ENCODE measurements at places on chromosomes 5 and 9.

DNA sequence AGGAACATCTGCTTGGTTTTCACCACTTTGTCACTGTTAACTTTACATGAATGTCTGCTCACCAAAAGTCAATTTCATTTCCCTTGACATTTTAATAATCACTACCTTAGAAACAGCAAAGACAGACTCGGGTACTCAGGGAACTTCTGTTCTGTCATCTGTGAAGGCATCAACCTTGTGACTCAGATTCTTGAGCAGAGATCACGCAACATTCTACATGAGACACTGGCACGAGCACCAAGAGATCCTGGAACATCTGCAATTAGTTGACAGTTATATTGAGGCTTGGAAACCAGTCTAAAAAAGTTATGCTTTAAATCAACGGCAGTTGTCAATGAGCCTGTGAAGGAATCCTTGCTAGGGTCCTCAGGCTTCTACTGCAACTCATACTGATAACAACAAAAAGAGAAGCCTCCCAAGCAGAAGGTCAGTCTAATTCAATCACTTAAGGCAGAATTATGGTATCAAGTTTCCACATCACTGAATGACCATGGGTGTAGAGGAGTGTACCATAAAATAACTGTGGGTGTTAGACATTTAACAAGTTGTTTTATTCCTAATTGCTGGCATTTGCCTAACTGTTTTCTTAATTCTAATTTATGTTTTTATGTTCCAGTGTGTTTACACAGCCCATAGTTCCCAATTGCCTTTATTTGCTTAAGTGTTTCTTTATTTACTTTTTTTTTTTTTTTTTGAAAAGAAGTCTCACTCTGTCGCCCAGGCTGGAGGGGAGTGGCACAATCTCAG, 3.3 kb upstream of the PBX3 start:
- DNase-seq, result no peak

GRCh38 chr9:112274600-112274999, 58.8 kb downstream of the PTBP3 start:
- DNase-seq, result no peak

DNA sequence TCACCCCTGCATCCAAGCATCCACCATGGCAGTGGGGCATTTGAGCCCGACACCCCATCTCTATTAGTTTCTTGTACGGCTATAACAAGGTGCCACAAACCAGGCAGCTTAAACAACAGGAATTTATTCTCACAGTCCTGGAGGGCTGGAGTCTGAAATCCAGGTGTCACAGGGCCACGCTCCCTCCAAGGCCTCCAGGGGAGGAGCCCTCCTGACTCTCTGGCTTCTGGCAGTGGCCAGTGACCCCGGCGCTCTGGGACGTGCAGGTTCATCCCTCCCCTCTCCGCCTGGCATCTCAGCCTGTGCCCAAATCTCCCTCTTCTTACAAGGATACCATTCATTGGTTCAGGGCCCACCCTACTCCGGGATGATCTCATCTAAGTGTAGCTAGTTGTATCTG, 394.5 kb upstream of the IRX1 start:
- no peak for DNase-seq

DNA sequence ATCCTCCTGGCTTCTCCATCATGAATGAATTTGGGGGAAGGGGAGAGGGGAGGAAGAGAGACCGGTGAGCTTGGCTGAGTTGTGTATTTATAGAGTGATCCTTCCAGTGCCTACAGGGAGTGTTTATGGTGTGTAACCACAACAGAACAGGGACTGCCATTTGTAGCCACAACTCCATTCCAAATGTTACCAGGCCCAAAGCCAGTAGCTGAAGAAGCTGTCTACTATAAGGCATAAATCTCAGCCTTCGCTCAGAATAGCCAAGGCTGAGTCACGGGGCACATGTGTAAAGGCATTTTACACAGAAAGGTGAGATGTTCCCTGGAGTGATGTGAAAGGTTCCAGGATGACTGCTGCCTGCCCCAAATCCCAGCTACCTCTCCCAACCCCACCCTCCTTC, 2.5 kb downstream of the TMEM252 start:
- no peak for DNase-seq

- no peak for DNase-seq
Measured at GRCh38 chr5:173642895-173643481, 26.5 kb upstream of the BOD1 start.

GRCh38 chr5:132665574-132666080, 7.7 kb downstream of the IL13 start:
- DNase-seq, result no peak

DNA sequence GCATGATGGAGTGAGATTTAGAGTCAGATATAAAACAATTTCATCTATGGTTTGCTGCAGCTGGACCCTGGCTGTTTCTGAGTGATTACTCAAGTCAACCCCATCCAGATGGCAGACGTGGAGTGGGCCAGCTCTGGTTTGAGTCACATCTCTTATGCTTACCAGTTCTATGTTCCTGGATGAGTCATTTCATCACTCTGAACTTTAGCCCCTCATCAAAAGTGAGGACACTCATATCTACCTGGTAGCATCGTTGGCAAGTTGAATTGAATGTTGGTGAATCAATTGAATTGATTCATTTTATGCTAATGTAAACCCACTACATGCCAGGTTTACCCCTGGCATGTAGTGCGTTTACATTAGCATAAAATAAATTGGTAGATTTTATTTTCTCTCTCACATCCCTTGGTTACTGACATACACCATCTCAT, 176.4 kb downstream of the FGF18 start:
- no peak for DNase-seq

DNA sequence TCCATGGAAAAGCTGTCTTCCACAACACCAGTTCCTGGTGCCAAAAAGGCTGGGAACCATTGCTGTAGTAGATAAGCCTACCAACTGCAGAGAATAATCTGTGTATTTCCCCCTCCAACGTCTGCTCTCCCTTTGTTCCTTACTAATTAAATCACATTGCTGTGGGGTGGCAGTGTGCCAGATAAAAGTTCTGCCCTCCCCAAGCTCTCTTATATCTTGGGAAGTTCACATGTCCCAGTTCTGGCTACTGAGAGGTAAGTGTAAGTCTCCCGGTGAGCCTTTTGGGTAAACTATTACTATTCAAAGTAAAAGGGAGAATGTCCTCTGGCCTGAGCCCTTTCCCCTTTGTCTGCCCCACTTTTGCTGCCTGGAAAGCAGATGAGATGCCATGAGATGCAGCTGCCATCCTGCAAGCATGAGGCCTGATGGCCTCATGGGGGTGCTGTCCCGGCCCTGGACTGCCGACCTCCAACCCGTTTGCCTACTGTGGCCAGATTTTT, 14.7 kb downstream of the ENC1 start:
- DNase-seq, result no peak

DNA sequence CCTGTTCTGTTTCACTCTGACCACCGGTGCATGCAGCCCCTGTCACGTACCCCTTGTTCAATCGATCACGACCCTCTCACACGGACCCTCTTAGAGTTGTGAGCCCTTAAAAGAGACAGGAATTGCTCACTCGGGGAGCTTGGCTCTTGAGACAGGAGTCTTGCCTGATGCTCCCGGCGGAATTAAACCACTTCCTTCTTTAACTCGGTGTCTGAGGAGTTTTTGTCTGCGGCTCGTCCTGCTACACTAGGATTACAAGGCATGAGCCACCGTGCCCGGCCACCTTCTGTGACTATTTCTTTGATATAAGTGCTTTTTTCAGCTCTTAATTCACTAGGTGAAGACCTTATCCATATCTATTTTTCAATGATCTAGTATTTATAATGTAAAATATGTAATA, 167.5 kb downstream of the TTC39B start:
- DNase-seq, result no peak

GRCh38 chr5:159083548-159084452, 15.9 kb downstream of the EBF1 start:
- no peak for DNase-seq

DNA sequence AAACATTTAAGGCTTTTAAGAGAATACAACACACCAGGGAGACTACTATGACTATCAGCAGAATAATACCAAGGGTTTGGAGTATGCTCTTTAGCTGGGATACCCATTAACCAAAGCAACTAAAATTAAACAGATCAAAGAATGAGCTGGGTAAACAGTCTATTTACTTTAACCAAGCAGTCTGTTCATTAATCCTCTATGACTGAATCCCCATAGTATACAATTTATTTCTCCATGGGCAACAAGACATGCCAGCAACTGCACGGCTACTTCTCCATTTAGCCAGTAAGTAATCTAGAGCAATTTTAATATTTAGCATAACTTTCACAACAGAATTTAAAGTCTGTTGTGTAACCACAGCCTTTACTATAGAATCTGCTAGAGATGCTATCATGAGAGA, 77.6 kb downstream of the CDO1 start:
- DNase-seq, result no peak

DNA sequence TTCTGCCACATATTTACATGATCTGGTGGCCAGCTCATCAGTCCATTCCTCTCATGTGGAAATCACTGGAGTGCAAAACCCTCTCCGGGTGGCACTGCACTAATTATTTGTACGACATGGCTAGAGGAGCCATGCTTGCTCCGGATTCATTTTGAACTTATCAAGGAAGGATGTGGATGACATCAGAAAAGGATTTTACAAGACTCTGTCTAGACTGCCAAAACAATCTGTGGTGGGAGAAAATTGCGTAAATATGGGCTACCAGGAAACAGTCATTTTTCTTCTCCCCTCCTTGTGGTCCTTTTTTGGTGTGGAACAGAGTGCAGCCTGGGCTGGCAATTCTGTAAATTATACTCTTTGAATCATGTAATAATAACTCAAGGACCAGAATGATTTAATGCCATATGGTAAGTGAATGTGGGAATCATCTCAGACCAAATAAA, 123.4 kb upstream of the IFNE start:
- no peak for DNase-seq

DNA sequence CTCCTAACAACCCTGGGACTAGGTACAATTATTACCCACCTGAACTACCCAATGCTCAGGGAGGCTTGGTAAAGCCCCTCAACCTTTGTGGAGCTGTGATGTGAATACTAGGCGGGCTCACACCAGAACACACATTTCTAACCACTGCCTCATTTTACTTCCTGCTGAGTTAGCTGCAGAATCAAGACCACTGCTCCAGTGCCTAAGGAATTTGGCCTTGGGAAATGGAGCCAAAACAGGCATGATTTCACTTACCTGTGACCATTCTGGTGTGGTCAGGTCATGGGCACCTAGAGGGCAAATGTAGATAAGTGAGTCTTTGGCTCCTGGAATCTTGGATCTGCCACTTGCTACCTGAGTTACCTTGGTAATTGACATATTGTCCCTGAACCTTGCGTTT, 5.2 kb downstream of the WWC1 start:
- DNase-seq, result no peak

DNA sequence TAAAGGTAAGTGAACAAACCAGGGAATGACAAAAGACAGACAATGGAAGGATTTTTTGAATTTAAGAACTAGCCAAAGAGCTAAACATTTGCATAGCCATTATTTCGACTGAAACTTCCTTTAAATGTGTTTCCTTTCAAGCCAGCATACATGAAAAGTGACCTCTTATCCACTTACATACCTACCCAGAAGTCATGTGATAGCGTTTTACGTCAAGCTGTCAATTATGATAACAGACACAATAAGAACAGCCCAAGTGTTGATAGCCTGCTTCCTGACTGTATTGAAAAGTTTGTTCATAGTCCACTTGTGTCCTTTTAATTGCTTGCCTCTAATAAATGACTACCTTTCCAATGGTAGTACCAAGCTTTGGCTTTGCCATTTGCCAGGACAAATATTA, 206.0 kb downstream of the NFIB start:
- no peak for DNase-seq

DNA sequence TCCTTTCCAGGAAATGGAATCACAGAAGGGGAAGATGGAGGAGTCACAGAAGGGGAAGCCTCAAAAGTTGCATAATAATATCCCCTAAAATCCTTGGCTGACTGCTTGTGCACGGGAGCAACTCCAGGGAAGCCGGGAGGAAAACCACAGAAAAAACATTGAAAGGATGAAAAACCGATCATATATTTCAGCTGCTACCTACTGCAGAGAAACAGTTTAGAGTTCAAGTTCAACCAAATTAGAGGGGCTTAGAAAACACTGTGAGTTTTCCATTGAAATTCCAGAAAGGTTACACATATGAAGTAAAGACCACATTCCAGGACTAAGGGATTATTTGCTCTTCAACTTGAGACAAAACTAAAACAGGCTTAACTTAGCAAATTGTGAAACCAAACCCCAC, 37.6 kb upstream of the MTAP start:
- no peak for DNase-seq

DNA sequence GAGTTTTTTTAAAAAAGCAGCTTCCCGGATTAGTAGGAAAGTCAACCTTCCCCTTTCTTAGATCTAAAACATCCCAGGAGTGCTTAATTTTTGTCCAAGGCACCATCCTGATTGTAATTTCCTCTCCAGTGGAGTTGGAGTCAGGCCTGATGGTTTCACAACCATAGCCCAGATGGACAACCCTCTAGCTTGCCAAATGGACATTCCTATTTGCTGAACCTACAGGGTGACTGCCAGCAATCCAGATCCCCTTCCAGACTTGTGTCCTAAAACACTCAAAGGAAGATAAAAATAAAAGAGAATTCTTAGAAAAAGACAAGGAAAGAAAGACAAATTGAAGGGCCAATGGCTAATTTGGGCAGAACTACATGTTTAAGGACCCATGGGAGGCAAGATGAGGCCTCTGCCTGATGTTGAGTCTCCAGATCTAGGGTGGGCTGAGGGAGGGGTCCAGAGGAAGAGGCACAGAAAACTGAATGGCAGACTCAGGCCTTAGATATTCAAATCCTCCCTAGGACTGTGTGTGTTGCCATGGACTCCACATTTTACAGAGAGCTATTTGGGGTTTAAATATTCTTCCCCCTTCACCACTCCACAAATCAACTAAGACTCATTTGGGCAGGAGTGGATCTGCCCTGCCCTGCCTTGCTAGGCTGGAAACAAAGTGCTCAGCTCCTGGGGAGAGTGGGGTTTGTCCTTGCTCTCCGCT, 38.5 kb upstream of the SLC44A1 start:
- DNase-seq, result no peak

- peak; percentile 49 for DNase-seq
Measured at GRCh38 chr9:84296146-84296843, 44.3 kb downstream of the SLC28A3 start.

- DNase-seq, result no peak
Measured at GRCh38 chr5:95007921-95008597, 276.8 kb downstream of the MCTP1 start.

DNA sequence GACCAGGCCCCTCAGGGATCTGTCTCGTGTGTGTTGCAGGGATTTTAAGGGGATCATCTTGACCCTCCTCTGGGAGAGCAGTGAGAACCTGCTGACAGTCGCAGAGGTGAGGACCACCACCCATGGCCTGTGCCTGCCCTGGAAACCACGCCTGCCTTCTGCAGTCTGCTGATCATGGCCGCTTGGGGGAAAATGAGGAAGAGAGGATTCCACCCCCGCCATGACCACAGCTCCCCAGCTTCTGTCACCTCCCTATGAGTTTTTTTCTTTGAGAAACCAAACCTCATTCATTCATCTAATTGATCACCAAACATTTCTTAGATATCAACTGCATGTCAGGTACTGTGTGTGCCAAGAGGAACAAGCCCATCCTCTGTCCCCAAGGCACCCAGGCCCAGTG, 46.3 kb upstream of the TDRD7 start:
- DNase-seq, result no peak

DNA sequence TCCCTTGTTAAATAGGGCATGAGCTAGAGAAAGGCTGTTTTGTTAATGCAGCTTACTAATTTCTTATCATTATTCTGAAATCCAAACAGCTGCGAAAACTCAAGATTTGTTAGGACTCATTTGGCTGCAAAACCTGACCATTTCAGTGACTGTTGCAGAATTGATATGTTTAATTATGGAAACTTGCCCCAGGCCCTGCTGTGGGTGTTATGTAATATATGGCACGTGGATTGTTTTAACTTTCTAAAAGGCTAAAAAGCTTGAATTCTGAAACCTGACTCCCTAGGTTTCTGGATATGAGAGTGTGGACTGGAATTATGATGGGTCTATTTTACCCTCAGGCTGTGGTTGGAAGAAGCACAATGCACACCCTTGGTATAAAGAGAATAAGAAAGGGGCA, 4.4 kb downstream of the IL9 start:
- DNase-seq, result no peak

Data from CD4-positive, alpha-beta T cell treated with Interleukin-17A for 4 hours (primary cell).